ENCODE measurements at places on chromosomes 16 and 17.

DNA sequence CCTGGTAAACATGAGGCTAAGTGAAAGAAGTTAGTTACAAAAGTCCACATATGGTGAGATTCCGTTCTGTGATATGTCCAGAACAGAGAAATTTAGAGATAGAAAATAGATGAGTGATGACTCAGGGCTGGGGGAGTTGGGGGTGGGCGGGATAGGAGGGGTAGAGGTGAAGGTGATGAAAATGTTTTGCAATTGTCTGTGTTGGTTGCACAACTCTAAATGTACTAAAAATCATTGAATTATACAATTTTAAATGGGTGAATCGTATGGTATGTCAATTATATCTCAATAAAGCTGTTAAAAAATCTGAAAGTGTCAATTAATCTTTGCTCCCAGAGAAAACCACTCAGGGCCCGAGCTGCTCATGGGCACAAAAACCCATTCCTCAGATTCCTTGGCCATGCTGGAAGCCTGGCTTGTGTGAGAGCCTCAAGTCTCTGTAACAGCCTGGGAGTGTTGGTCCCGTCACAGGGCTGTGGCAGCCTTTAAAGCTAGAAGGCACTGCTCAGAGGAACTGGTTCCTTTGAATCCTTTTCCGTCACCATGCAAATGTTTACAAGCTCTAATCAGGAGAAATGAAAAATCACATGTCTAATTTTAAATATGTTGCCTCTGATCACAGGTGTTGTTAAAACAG lies 225.3 kb downstream of the WWOX start:
- DNase-seq, result no peak

DNA sequence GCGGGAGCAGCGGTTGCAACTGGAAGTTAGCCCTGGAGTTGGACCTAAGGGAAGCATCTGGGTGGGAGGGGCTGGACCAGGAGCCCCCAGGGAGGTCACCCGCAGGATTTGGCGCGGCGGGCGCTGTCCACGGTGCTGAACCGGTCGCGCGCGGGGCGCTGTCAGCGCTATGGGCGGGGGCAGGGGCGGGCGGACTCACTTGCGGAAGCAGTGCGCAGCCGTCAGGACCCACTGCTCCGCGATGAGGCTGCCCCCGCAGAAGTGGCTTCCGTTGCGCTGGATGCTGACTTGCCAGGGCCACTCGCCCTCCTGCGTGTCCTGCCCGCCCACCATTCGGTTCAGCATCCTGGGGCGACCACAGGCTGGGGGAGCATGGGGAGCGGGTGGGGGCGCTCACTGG lies 4.5 kb downstream of the PRSS27 start:
- DNase-seq, result no peak

DNA sequence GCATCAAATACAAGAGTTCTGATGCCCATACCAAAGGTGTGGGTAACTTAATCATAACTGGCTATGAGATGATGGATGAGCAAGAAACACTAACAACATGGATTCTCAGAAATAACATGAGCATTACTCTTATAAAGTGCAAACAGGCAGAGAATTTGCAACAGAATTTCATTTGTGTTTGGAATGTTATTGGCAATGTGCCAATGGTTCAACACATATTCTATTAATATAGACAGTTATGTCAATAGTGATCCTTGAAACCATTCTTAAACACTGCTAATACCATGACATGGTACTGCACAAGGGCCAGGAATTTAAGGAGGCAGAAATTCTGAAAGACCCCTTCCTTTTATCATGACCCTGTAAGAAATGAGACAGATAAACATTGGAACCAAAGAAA lies 217.1 kb upstream of the WSB1 start:
- no peak for DNase-seq

DNA sequence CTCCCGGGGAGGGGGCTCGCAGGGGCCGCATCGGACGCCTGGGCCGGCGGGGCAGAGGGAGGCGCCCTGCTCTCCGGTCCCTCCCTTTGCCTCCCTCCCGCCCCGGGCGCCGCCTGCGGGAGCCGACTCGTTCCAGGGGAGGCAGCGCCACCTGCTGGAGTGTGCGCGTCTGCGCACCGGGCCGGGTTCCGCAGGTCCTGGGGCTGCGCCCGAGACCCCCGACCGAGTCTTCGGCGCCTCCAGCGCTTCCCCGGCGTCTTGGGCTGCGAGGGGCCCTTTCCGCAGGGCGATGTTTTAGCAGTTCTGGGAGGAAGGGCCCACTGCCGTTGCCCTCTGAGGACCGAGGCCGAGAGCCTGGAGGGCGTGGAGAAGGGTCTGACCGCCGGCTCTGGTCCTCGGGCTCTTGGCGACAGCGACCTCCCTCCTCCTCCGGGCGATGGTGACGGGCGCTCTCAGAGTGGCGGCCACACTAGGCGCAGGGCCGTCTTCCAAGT lies 106.3 kb downstream of the SEC14L1 start:
- DNase-seq, result no peak

DNA sequence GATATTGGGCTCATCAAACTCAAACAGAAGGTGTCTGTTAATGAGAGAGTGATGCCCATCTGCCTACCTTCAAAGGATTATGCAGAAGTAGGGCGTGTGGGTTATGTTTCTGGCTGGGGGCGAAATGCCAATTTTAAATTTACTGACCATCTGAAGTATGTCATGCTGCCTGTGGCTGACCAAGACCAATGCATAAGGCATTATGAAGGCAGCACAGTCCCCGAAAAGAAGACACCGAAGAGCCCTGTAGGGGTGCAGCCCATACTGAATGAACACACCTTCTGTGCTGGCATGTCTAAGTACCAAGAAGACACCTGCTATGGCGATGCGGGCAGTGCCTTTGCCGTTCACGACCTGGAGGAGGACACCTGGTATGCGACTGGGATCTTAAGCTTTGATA lies 2.6 kb upstream of the HPR start:
- no peak for DNase-seq

GRCh38 chr17:35486920-35487732 lies 38.6 kb upstream of the SLFN13 start:
- peak; percentile 77 for DNase-seq

Measured in GF-D8 (cell line).